Smooth muscle cell of the umbilical artery (primary cell): ENCODE measurements at places on chromosomes 13 and 19. TPM values are rescaled to one million over a fixed set of nuclear protein-coding genes. Genes with fewer than 3 reads are reported as not detected.

Gene CEACAM7
- total RNA-seq = not detected in 2 replicates

Gene CADM4
- total RNA-seq = 1.8 and 3.8 TPM in 2 replicates

Gene C5AR1
- under 0.01 and 0.18 TPM in 2 replicates for total RNA-seq

Gene ICAM4
- 1.9 and 2.1 TPM in 2 replicates for total RNA-seq

Gene ZNF154
- 4.2 and 4.9 TPM in 2 replicates for total RNA-seq
